Glomerular endothelial cell (primary cell): ENCODE measurements at places on chromosomes 5 and 9. TPM values are rescaled to one million over a fixed set of nuclear protein-coding genes. Genes with fewer than 3 reads are reported as not detected.

GRCh38 chr5:140043508-140043872, 391 bp upstream of the NRG2 start:
- DNase-seq = no peak

GRCh38 chr5:172362755-172363154, 79.2 kb upstream of the UBTD2 start:
- no peak for DNase-seq

GRCh38 chr9:89891221-89891590, 286.4 kb downstream of the GADD45G start:
- DNase-seq = no peak

GRCh38 chr5:75433814-75434506, 77.5 kb downstream of the CERT1 start:
- no peak for DNase-seq

DNA sequence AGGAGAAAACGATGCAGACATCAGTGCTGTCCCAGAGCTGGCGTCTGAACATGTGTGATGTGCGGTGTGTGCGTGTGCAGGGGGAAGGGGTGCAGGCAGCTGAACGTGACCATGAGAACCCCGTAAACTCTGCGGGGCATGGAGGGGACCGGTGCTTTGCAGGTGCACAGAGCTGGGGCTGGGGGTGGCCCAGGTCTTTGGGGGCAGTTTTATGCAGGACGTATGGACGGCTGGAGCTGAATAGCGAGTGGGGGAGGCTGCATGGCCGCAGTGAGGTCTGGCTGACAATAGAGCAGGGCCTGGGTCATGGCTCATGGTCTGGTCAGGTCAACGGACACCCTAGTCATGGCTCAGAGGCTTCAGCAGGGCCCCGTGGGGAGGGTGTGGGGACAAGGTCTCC, 3.3 kb upstream of the EXOC3 start:
- DNase-seq = no peak

DNA sequence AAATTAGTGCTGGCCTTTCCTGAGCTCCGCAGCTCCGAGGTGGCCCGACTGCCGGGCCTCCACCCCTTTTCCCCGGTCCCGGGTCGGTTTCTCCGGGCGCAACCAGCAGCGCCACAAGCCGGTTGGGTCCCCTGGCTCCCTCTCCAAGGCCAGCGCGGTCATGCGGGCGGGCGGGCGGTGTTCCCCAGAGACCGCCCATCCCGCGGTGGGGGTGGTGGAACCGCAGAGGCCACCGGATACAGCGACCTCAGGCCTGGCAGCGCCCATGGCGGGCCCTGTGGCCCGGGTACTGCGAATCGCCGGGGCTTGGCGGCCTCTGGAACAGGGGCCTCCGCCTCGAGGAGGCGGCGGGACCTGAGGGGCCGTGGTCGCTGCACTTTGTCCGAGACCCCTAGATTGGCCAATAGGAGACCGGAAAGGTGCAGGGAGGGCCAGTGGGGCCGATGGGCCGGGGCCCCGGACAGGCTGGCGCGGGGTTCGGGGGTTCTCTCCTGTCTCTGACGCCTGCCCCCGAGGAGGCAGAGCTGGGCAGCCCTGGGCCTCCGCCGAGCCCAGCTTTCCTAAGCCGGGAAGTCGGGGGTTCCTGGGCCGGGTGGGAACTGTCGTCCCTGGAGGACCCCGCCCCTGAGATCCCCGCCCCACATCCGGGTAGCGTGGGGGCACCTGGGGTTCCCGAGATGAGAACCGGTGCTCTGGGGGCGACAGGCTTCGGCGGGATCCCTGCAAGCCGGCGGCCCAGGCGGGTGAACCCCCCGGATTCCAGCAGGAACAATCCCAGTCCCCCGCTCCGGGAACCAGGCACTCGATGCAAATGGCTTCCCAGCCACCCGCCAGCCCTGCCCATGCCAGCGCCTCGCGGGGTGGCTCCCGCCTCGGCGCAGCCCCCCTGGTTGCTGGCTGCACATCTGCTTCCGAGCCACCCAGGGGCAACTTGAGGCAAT, 293.9 kb downstream of the ZSWIM6 start:
- DNase-seq = no peak

GRCh38 chr5:119389288-119390030, 33.6 kb downstream of the TNFAIP8 start:
- no peak for DNase-seq

DNA sequence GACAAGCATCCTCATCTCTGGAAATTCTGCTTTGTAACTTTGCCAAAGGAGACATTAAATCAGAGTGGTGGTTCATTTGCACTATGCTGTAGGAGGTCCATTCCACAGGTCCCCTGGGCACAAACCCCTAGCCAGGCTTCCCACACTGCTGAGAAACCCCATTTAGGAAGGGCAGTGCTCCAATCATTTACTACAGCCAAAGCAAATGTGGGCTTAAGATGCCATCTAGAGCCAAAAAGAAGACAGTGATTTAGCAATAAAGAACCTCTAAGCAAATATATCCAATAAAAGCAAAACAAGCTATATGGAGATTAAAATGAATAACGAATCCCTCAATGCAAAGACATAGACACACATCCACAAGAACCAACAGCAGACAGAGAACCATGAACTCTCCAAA, 129.0 kb upstream of the ALDH1B1 start:
- DNase-seq = peak; percentile 1

DNA sequence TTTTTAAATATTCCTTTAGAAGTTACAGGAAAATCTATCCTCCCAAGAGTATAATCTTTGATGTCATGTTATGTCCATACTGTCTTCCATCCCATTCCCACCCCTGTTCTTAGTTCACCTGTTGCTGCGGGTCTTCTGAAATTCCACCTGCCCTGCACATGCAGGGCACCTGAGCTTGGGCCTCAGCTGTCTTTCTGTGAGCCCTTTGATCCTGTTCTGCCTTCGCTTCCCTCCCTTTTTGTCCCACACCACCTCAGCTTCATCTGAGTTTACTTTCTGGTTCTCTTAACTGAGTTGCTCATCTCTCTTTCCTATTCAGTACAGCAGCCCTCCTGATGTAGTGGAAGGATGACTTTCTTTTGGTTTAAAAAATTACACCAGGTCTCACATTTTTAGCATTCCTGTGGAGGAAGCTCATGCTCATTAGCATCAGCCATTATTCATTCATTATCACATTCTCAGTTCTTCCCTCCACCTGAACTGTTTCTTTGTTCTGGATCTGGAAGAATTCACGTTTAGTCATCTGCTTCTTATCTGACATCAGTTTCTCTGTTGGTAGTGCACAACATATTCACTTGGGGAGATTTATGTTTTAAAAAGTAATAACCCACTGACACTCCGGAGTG, 211.0 kb downstream of the ADCY2 start:
- no peak for DNase-seq

GRCh38 chr5:120017513-120017912, 388.2 kb downstream of the FAM170A start:
- no peak for DNase-seq

GRCh38 chr9:135180586-135180985, 93.1 kb downstream of the OLFM1 start:
- DNase-seq = no peak

- DNase-seq = no peak
Observed at GRCh38 chr9:20538956-20539355, 83.3 kb downstream of the MLLT3 start.

GRCh38 chr5:124309241-124309980, 437.0 kb downstream of the ZNF608 start:
- no peak for DNase-seq

- DNase-seq = no peak
Observed at GRCh38 chr9:129021091-129021490, 7.0 kb downstream of the SH3GLB2 start.

DNA sequence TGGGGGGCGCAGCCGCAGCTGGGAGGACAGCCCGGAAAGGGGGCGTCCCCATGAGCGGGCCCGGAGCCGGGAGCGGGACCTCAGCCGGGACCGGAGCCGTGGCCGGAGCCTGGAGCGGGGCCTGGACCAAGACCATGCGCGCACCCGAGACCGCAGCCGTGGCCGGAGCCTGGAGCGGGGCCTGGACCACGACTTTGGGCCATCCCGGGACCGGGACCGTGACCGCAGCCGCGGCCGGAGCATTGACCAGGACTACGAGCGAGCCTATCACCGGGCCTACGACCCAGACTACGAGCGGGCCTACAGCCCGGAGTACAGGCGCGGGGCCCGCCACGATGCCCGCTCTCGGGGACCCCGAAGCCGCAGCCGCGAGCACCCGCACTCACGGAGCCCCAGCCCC, 47.0 kb downstream of the TJP2 start:
- no peak for DNase-seq

- no peak for DNase-seq
Observed at GRCh38 chr9:100739208-100739607, 161.3 kb downstream of the CAVIN4 start.

GRCh38 chr5:36839489-36840476, 36.8 kb upstream of the NIPBL start:
- no peak for DNase-seq

GRCh38 chr9:128901379-128901778, 19.4 kb upstream of the PHYHD1 start:
- no peak for DNase-seq

GRCh38 chr9:1429297-1429696, 379.1 kb downstream of the DMRT2 start:
- no peak for DNase-seq

DNA sequence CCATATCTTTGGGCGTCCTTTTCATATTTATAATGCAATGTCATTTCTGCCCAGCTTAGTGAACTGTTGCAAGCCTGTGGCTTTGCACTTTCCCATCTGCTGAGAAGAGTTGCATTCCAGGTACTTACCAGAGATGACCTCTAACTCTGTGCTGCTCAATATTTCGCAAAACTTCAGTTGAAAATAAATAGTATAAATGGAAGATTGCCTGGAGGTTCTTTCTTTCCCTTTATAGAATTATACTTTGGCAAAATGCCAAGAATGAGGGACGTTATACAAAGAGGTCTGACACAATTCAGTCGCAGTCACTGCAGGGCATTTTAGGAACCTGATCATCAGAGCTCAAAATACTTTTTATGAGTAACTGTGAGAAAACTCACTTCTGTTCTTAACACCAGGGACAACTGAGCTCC, 18.9 kb upstream of the VLDLR start:
- no peak for DNase-seq

DNA sequence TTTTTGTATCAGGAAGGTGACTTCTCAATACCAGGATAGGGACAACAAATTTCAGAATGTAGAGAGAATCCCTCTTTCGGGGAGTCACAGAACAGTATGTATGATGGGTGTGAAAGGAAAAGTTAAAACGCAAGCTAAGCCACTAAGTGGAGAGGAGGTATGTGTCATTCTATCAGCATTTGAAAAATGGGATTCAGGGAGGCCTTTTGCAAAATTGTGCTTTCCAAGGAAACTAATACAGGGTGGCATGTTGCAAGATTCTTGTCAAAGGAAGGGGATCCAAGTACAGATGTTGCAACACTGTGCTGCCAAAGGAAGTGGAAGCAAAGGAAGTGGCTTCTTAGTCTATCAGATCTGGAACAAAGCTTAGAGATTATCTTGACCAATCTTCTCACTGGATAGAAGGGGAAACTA, 12.6 kb upstream of the TNIP1 start:
- no peak for DNase-seq

DNA sequence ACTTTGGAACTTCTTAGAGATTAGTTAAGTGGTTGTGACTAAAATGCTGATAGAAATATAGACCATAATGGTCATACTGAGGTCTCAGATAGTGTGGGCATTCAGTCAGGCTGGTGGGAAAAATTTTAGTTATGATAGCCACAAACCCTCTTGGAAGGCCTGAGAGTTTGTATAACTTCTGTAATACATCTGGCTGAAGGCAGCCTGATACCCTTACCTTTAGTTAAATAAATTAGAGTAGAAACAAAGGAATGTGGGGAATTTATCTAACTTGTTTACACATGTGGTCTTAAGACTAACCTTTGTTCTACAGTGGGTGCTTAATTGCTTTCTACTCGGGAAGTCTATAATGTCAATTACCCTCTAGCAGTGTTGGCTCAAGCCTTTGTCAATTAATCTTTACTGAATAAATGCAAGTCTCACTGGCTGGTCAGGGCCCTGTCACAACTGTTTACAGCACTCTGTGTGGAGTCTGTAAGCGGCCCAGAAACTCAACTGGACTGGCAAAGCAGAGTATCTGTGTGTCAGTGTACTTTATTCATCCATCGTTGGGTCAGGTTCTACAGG, 184.0 kb downstream of the FBXO4 start:
- no peak for DNase-seq

DNA sequence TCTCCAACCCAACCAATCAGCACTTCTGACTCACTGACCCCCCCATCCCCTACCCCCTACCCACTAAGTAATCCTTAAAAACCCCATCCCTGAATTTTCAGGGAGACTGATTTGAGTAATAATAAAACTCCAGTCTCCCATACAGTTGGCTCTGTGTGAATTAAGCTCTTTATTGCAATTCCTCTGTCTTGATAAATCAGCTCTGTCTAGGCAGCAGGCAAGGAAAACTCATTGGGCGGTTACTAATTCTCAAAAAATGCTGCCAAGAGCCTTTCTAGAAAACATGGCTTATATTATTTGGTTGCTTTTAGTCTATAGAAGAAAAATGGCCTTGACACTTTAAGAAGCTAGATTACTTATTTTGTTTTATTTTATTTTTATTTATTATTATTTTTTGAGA, 131.7 kb downstream of the SUSD1 start:
- no peak for DNase-seq

DNA sequence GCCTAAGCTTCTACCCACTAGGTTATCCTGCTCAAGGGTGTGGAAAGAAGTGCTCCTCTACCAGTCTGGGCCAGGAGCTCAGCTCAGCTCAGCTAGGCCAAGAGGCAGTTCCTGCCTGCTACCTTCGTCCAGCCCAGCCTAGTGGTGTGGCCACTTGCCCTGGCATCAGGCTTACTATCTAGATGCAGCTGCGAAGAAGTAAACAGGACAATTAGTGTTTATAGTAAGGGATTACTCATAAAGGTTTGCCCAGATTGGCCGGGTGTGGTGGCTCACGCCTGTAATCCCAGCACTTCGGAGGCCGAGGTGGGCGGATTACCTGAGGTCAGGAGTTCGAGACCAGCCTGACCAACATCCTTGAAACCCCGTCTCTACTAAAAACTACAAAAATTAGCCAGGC, 12.8 kb upstream of the SPATA24 start:
- DNase-seq = no peak

DNA sequence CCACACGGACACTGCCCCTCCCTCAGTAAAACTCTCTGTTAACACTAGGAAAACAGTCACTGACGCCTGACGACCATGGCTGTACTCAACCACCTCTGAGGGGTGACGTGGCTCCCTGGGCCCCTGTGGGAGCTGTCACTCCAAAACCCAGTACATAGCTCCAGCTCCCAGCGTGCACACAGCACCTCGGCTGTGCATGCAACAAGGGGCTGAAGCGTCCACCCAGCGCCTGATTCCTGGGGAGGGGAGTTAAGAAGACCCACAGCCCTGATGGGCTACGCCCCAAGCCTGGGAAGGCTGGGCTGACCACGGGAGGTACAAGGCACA, 36.3 kb downstream of the SLC12A7 start:
- no peak for DNase-seq

The PHF2 gene
- total RNA-seq = 19.3 and 22.9 TPM in 2 replicates

The GRXCR2 gene
- total RNA-seq = not detected in 2 replicates

The DOCK2 gene
- total RNA-seq = 1.2 and 1.5 TPM in 2 replicates

The CDX1 gene
- not detected in 2 replicates for total RNA-seq

The ARL14EPL gene
- total RNA-seq = not detected in 2 replicates

The SLC6A7 gene
- not detected in 2 replicates for total RNA-seq

The HSPB3 gene
- not detected in 2 replicates for total RNA-seq

The CTNNAL1 gene
- total RNA-seq = 44.9 and 50.6 TPM in 2 replicates

The DMRT2 gene
- total RNA-seq = not detected in 2 replicates

The ACTBL2 gene
- 2.8 and 4.0 TPM in 2 replicates for total RNA-seq

The WHRN gene
- total RNA-seq = 0.68 and 1.9 TPM in 2 replicates

The REEP2 gene
- total RNA-seq = 7.6 and 13.5 TPM in 2 replicates

The PCDHA8 gene
- total RNA-seq = 0.18 TPM in 1 of 2 replicates, not detected in the other

The RANBP17 gene
- total RNA-seq = 11.4 and 12.9 TPM in 2 replicates

The KIF4B gene
- total RNA-seq = 0.23 and 0.39 TPM in 2 replicates

The GRM6 gene
- total RNA-seq = not detected in 2 replicates

The PCDHB9 gene
- 0.15 and 0.41 TPM in 2 replicates for total RNA-seq

The LRRC19 gene
- not detected in 2 replicates for total RNA-seq
